Fibroblast of skin of abdomen (primary cell): ENCODE measurements at places on chromosomes 1 and 21.
A peak's percentile ranks its signal among the peaks of the same experiment; 100 is the strongest.

GRCh38 chr1:233113009-233113879 is 162.8 kb downstream of the NTPCR start:
- peak; percentile 100 for DNase-seq

DNA sequence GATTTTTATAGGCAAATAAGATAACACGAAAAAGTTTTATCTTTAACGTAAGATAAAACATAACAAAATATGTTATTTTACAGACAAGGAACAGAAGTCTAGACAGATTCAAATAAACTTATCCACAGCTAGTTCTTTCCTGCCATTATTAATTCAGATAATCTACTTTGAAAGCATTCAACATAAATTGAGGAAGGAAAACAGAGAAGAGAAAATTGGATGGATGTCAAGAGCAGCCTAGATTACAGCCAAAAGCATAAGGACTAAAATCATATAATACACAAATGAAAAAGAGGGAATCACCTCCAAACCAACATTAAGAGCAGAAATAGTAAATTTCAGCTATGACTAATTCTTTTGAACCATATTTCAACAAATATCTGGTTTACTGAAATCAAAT is 15.5 kb downstream of the TRIM33 start:
- no peak for DNase-seq

DNA sequence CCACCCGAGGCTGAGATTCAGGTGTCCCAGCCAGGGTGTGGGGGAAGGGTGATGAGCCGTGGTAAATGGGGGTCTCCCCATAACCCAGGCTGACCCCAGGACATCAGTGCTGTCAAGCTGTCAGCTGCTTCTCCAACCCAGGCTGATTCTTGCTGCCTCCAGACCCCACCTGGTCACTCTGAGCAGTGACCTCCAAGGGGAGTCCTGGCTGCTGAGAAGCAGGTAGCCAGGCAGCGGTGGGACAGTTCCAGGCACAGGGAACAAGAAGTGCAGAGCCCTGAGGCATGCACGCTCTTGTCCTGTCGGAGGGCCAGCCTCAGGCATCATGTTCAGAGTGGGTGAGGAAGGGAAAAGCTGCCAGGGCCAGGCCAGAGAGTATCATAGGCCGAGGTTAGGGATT is 1.1 kb downstream of the ESPN start:
- no peak for DNase-seq

GRCh38 chr1:66270119-66270812 is 263.7 kb upstream of the SGIP1 start:
- DNase-seq: no peak

GRCh38 chr1:32891241-32891570 is 4.9 kb downstream of the HPCA start:
- no peak for DNase-seq

GRCh38 chr1:107264561-107264960 is 123.7 kb downstream of the NTNG1 start:
- DNase-seq: peak; percentile 43

DNA sequence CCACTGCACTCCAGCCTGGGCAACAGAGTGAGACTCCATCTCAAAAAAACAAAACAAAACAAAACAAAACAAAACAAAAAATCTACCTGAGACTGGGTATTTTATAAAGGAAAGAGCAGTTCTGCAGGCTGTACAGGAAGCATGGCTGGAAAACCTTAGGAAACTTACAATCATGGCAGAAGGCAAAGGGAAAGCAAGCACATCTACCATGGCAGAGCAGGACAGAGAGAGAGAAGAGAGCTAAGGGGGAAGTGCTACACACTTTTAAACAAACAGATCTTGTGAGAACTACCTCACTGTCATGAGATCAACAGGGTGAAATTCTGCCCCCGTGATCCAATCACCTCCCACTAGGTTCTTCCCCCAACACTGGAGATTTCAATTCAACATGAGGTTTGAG is 198.3 kb upstream of the SAMSN1 start:
- DNase-seq: no peak

DNA sequence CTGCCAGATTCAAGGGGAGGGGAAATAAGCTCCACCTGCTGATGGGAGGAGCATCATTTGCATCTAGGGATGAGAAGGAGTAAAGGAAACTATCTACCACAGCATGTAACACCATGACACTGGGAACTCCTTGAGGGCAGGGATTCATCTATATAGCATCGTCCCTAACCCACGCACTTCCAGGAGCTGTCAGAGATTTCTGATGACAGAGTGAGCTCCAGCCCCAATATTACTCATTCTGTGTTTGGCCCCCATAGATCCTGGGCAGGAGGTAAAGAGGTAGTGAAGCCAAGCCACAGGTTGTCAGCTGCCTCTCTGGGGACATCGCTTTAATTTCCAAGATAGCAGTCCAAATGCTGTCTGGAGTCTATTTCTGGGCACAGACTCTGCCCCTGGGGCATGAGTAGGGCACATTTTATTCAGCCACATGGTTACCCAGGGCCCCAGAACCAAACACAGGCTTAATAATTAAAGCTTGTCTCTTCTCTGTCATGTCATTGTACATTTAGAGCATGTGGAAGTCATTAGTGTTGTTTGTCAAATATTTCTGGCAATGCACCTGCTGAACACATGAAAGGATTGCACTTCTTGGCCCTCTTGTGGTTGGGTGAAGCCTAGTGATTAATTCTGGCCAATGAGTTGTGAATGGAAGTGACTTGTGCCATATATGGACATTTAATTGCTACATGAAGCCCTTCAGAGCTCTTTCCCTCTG is 105.9 kb upstream of the POU3F1 start:
- no peak for DNase-seq

DNA sequence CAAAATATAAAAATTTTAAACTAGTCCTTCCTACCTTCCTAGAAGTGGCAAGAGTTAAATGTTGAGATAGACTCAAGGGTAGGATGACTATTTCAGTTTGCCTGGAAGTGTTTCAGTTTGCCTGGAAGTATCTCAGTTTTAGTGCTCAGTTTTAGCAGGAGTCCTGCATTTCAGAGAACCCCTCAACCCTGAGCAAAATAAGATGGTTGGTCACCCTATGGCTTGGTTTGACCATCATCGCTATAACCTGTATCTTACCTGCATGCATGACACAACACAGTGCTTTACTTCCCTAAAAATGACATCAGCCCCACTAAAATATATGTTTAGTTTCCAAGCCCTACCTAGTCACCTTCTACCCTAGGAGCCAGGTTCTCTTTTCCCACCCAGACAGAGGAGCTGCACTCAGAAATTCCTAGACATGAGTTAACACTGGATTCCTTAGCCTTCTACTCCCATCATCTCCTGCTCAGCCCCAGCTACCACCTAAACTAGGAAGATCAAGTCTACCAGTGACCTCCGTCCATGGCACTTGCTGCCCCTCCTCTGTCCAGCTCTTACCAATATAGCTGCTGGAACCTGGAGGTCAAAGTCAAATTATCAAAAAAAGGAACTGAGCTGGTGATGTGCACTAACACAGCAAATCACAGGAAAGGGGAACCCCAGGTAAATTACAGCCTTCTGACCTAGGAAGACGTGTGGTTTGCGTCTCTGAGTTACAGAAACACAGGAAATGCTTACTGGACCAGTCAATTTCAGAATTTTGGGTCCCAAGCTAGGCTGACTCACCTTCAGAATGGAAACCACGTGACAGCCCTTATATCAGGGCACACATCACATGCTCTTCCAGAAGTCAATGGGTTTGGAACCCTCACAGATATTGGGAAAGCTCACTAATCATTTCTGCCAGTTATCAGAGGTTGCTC is 2.2 kb upstream of the G0S2 start:
- no peak for DNase-seq

GRCh38 chr1:193213998-193214397 is 27.6 kb upstream of the B3GALT2 start:
- DNase-seq: no peak

GRCh38 chr1:183932412-183932811 is 105.1 kb downstream of the COLGALT2 start:
- DNase-seq: peak; percentile 83

DNA sequence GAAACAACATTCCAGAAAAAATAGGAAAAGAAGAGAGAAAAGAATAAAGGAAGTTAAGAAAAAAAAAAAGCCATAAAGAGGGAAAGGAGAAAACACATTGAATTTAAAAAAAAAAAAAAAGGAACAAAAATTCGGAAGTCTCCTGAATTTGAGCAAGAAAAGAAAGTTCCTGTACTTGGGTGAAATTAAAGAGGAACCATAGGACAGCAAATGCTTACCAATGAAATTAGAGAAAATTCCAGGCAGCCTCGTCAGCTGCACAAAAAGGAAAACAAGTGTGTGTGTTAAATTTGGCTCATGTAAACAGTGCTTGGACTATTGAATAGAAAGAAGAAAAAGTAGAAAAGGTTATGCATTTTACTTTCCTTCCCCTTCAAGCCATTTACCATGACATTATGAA is 4.9 kb downstream of the IL12RB2 start:
- DNase-seq: no peak

GRCh38 chr21:45450423-45451090 is 45.6 kb downstream of the COL18A1 start:
- no peak for DNase-seq
